T47D (cell line): ENCODE measurements at places on chromosomes 13 and 19.

- DNase-seq, result no peak
These were observed 17.4 kb downstream of the UFM1 start for GRCh38 chr13:38366954-38367645.

DNA sequence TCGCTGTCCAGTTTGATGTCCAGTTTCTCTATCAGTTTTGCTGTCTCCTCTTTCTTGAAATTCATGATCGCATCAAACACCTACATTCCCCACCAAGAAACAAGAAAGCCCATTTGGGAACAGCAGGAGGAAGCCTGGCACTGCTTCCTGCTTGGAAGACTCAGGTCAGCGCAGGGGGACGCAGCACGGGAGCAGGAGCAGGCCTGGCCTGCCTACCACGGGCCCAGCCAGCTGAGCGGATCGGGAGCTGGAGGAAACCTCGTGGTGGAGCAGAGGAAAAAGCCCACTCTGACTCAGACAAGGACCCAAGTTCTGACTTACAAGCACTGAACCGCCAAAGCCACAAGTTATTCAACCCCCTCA lies 3.9 kb downstream of the EEF2 start:
- DNase-seq, result no peak

GRCh38 chr19:39126312-39127187 lies 964 bp downstream of the PAK4 start:
- DNase-seq, result peak; percentile 55

- no peak for DNase-seq
These were observed 208.4 kb upstream of the RXFP2 start for GRCh38 chr13:31530922-31531321.

GRCh38 chr13:37348916-37349643 lies 243.6 kb upstream of the CSNK1A1L start:
- DNase-seq, result no peak

DNA sequence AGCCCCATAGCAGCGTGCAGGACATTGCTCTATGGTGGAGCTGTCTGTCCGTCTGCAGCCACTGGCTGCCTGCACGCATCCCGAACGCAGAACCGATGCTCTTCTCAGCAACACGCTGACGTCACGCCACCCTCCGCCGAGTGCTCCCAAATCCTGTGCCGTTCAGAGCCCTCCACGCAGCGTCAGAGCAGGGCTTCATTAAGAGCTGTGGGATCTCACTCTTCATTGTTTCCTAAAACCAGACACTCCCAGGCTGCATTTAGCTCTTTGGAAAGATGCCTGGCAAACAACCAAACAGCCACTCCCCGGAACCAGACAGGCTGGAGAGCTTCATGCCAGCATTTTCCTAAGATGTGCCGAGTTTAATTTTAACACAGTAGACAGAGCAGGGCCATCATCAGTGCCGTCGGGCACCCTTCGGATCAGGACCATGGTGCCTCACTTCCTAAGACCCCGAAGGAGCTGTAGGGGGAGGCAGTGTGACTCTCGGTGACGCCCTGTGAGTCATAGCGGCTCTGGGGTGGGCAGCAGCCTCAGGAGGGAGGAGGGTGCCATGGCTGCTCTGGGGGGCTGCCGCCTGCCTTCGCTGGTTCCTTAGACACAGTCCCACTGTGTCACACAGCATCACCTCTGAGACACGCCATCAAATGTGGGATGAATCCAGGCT lies 131.5 kb upstream of the MCF2L start:
- DNase-seq, result no peak

- DNase-seq, result no peak
These were observed 17.8 kb downstream of the GATAD2A start for GRCh38 chr19:19423322-19423721.

GRCh38 chr13:104625201-104625600 lies 1559.0 kb upstream of the SLC10A2 start:
- DNase-seq, result no peak

DNA sequence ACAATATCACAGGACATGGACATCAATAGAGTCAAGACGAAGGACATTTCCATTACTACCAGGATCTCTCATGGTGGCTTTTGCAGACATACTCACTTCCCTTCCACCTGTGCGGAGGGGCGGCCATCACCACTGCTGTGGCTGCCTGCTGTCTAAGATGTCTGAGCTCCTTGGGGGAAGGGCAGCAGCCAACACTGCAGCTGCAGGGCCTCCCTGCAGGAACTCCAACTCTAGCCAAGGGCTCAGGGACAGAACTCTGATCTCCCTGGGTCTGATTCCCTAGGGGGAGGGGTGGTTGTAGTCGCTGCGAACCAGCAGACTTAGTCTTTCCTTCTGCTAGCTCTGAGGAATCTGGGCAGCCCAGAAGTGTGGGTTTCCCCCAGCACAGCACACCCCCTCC lies 78.9 kb upstream of the ANKRD10 start:
- no peak for DNase-seq

DNA sequence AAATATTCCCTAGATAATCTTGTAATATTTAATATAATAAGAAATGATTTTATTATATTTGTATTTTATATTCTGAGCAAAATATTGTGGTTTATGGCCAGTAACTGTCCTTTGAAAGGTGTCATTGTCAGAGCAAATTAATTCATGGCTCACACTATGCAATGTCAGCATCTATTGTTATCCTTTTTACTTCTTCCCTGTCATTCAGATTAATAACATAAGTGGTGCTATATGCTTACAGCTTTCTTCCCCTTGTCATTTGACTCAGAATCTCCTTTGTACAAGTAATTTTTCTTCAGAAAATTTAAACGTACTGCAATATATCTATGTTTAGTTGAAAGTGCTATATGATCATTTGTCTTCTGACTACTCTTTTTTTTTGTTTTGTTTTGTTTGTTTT lies 1738.2 kb upstream of the MIR17HG start:
- DNase-seq, result no peak
